ENCODE measurements at places on chromosomes 7 and 10. TPM values are rescaled to one million over a fixed set of nuclear protein-coding genes. Genes with fewer than 3 reads are reported as not detected.

The GRID2IP gene
- total RNA-seq: not detected

DNA sequence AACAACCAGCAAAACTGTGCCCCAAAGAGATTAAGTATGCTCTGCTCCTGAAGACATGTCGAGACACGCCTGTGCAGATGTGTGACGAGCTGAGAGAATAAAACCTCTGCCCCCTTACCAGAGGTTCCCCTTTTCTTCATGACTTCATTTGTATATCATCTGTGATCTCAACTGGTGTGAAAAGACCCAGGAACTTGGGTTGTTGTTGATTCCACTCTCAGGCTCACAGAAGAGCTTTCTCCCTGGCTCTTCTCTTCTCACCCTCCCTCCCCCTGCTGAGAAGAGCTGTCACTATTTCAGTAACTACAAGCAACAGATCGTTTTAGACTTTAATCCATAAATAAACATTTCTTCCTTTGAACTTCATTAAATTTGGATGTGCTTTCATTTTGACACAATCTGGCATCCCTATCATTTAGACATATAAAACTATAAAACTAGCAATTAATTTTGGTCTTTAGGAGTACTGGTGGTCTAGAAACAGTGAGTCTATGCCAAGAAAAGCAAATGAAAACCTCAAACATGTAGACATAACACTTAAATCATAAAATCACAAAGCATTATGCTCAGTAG, 179.3 kb upstream of the FZD8 start:
- DNase-seq: no peak

DNA sequence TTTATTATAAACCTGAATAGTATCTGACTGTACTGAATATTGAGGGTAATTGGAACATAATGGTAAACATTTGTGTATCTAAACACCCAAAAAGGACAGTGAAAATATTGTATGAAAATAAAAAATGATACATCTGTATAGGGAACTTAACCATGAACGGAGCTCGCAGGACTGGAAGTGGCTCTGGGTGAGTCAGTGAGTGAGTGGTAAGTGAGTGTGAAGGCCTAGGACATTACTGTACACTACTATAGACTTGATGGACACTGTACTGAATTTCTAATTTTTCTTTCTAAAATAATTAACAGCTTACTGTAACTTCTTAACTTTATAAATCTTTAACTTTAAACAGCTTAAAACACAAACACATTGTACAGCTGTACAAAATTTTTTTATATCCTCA, 454.5 kb upstream of the FZD8 start:
- no peak for DNase-seq

DNA sequence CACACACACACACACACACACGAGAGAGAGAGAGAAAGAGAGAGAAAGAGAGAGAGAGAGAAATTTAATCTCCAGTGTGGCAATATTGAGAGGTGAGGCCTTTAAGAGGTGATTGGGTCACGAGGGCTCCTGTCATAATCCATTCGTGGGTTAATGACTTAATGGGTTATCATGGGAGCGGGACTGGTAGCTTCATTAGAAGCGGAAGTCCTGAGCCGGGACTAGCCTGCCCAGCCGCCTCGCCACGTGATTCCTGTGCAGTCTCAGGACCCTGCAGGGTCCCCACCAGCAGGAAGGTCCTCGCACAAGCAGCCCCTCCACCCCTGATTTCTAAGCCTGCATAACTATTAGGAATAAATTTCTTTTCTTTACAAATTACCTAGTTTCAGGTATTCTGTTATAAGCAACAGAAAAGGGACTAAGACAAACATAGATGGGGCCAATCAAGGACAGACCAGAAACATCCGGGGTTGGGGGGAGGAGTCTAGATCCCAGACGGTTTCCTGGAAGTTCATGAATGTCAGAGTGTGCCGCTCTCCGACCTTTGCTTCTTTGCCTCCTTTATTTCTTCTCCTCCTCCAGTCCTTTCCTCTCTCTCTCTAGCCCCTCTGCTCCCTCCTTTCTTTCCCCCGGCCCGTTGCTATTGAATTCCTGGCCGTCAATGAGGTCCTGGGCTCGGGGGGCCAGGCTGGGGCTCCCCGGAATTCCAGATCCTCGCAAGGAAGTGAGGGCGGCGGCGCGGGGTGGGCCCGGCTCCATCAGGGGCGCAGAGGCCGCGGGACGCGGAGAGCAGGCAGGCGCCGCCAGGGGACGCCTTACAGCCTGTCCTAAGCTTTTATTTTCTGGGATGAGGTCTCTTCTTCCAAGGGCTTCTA, 146.8 kb downstream of the CYP26A1 start:
- DNase-seq: no peak

The TMUB1 gene
- 27.7 TPM for total RNA-seq

DNA sequence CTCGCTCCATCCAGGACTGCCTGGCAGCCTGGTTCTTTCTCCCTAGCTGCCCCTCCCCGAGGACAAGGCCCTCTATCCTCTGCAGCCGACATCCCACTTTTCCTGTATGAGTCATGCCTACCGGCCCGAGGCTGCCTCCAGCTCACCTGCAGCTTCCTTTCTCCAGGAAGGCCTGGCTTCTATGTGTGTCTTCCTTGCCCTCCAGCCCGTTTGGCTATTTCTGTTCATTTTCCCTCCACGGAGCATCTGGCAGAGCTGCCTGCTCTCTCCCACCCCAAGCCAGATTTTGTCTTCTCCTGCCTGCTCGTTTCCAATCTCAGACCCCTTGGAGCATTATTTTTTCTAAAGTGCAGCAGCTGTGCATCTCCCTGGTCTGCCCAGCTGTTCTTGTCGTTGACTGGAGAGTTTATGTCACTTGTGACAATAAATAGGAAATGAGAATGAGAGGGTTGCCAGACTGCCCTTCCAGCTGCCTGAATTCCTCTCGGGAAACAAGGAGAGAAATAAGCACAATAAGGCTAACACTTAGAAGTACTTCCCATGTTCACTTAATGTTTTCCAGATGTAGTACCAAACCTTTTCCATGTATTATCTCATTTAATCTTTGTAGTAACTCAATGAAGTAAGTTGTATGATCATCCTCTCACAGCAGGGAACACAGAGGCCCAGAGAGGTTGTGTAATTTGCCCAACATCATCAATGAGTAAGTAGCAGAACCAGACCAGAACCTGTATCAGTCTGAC, 19.7 kb downstream of the UBTD1 start:
- DNase-seq: no peak

DNA sequence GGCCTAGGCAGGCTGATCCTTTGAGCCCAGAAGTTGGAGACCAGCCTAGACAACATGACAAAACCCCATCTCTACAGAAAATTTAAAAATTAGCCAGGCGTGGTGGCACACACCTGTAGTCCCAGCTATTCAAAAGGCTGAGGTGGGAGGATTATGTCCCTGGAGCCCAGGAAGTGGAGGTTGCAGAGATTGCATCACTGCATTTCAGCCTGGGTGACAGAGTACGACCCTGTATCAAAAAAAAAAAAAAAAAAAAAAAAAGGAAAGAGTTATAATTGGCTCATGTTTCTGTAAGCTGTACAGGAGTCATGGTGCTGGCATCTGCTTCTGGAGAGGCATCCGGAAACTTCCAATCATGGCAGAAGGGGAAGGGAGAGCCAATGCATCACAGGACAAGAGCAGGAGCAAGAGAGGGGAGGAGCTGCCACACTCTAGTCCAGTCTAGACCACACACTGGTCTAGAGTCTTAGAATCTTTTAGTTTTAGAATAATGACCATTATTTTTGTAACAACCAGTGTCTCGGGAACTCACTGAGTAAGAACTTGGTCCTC, 16.8 kb downstream of the DOCK1 start:
- DNase-seq: peak; percentile 79

The CYP2C9 gene
- total RNA-seq: not detected

The INA gene
- total RNA-seq: 0.10 TPM

The CASP7 gene
- total RNA-seq: 12.5 TPM

- DNase-seq: peak; percentile 89
Observed at GRCh38 chr10:116665541-116666125, 44.9 kb downstream of the PNLIPRP2 start.

DNA sequence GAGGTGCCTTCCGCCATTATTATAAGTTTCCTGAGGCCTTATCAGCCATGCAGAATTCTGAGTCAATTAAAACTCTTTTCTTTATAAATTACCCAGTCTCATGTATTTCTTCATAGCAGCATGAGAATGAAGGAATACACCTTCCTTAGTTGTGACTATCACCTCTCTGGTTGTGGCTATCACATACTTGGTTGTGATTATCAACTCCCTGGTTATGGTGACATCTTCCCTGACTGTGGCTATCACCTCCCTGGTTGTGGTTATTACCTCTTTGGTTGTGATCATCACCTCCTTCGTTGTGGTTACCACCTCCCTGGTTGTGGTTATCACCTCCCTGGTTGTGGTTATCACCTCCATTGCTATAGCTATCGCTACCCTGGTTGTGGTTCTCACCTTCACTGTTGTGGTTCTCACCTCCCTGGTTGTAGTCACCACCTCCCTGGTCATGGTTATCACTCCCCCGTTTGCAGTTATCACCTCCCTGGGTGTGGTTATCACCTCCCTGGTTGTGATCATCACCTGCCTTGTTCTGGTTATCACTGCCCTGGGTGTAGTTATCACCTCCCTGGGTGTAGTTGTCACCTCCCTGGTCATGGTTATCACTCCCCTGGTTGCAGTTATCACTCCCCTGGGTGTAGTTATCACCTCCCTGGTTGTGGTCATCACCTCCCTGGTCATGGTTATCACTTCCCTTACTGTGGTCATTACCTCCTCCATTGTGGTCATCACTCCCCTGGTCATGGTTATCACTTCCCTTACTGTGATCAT, 105.9 kb downstream of the GPR26 start:
- no peak for DNase-seq

The DRGX gene
- not detected for total RNA-seq

Measured in posterior vena cava (tissue), 2 donors.